ENCODE measurements at places on chromosomes 6 and 20.

DNA sequence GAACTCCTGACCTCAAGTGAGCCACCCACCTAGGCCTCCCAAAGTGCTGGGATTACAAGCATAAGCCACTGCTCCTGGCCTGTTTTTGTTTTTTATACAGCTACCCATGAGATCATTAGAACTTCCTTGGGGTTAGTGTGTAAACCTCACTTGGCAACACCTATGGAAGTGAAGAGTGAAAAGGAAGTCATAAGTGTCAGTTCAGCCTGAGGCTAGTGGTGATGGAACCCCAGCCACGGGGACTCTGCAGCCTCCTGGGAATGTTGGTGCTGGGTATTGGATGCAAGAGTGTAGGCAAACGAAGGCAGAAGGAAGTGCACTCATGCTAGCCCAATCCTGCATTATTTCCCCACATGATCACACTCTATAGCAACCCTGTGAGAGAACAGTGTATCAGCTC is 33.6 kb upstream of the FUCA2 start:
- no peak for DNase-seq

- DNase-seq, result no peak
Observed at GRCh38 chr20:5172167-5172601, 45.4 kb downstream of the CDS2 start.

GRCh38 chr6:29925727-29926412 is 16.5 kb upstream of the HLA-A start:
- DNase-seq, result peak; percentile 38

DNA sequence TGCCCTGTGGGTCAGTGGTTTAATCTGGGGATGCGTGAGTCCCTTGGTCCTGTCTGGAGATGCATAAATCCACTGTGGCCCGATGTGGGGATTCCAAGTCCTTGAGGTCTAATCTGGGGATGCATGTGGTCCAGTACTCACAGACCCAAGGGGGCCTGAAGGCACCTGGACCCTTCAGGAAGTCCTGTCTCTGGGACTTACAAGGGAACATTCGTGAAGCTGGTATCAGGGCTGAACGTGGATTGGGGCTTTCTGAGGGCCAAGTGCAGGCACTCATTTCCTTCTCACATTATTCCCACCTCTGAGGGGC is 25.2 kb upstream of the GTSF1L start:
- DNase-seq, result no peak

DNA sequence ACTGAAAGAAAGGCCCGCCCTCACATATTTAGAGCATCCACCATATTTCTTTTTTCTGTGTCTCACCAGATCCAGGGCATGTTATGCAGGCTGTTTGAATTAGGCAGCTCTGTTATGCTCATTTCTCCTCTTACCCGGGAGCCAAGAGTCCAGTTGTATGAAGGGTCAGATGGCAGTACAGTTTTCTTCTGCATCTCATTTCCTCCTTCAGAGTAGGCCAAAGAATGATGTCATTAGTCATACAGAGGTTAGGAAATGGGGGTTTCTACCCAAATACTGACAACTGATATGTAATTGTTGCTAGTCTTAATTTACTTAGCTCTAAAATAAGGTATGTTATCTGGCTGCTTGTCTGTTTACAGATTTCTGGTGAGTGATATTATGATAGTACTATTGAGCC is 130.8 kb downstream of the SOBP start:
- no peak for DNase-seq

DNA sequence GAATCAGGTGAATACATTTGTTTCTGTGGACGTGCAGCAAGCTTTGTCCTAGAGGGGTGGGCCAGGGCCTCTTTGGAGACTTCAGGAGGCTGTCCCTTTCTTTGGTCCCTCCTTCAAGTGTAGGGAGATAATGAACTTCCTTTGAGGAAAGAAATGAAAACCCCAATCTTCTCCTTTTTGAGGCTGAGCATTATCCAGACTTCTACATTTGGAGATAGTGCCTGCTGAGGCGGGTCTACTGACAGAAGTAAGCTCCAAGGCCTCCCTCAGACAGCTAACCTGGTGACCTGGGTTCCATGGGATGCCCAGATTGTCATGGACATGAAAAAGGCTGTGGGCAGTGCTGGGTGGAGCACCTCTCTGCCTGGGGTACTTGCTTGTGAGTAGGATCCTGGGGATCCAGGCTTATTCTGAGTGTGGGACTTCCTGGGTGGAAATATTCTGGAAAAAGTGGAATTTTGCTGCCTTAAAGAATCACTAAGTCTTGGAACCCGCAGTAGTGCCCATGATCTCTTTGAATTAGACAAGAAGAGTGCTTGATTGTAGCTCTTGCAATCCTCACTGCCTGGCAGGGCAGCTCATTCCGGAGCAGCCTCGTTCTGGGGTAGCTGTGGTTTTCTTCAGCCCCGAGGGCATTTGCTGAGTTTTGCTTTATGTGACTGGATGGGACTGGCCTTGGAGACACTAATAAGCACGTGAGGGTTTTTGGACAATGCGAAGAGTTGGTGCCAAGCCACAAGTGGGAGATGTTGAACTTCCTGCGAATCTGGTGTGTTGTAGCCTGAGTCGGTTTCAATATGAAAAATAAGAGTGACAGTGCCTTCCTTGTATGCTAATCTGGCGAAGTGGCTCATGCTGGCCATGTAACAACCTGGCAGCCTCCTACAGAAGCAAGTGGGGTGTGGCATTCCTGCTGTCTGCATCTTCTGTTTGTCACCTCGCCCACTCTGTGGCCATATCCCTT is 28.1 kb downstream of the SNRNP48 start:
- no peak for DNase-seq

- DNase-seq, result no peak
Observed at GRCh38 chr20:11852189-11852588, 65.5 kb upstream of the BTBD3 start.

DNA sequence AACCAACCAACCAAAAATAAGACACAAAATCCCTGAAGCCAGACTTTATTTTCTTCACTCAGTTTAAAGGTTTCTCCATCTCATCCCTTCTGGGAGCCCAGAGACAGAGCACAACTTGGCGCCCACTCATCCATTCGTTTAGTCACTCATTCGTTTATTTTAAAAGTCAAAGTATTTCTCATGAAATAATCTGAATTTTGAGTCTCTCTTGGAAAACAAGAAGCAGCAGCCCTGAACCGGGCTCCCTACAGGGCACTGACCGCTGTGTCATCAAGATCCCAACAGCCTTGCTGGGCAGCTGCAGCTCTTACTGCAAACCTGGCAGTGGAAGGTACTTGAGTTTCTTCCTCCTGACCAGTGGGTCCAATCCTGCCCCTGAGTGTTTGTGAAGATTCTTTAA is 171.6 kb downstream of the THBS2 start:
- no peak for DNase-seq

DNA sequence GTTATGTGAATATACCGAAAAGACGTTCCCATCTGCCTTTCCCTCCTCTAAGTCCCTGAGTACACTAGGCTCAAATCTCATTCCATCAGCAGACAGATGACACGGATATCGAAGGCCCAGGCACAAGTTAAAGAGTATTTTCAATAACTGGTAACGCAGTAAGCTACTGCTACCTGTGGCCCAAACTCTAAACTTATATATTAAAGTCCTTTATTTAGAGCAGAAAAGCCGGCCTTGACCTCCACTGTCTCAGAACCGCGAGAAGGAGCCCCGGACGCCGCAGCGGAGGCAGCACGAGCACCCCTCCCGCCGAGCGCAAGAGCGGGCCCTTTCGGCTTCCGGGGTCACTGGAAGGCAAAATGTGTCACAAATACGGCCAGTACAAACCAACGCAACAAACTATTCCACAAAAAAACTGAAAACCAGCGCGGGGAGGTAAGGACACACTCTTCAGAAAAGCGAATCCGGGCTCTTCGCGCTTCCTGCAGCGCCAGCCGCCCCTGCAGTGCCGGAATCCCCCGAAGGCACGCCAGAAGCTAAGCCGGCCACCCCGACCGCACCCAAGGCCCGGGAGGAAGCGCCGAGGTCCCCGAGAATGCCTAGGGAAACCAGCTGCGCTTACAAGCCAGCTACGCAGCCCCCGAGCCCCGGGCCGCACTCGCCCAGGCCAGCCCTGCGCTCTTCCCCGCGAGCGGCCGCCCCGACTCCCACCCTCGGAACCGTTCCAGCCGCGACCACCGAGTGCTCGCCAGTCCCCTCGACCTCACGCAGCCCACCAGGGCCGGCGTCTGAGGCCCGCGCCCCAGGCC is 681 bp downstream of the DIDO1 start:
- DNase-seq, result peak; percentile 60

DNA sequence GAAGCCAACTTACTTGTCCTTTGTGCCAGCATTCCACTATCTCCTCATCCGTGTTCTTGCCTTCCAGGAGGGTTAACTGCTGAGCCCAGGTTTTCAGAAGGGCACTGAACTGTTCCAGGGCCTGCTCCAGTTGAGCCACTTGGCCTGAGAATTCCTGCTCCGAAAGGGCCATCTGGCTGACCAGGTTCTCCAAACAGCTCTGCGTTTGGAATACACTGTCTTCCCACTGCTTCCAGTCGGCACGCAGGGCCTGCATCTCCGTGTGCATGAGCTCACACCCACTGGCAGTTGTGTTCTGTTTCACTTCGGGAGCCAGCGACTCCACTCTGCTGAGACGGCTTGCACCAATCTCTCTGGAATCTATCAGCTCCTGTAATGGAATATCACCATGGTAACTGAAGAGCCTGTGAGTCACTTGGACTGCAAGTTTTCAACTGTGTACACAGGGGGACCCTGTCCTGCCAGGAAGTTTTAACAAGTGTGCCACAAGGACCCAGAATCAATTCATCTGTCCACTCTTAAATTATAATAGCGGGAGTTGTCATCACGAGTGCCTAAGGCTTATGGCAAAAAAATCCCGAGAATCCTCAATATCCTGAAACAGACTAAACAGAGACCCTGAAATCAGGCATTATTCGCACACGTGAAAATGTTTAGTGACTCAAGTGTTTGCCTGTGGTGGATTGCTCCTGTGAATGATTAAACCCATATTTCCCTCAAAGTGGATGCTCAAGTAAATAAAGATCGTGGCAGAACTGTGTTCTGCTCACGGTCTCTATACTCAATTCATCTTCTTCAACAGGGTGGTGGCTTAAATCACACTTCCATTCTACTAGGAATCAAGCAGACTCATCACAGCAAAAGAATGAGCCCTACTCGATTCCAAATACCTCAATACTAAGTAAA is 255.9 kb downstream of the SYNE1 start:
- no peak for DNase-seq

DNA sequence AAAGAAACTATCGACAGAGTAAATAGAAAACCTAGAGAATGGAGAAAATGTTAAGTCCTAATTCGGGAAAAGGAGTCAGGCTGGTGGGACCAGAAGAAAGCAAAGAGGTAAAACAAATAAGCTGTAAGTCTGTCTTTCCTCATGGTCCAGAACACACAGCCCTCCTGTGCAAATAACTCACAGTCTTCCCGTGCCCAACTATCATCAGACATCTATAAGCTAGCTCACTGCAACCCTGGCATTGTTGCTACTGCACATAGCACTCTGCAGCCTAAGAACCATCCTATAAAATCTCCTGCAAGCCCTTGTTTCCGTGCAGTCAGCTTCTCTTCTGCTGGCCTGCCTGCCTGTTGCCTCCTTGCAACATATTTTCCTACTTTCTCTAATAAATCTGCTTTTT is 17.4 kb downstream of the HLA-DRA start:
- no peak for DNase-seq

GRCh38 chr6:43666196-43666920 is 21.2 kb downstream of the MRPS18A start:
- DNase-seq, result no peak

DNA sequence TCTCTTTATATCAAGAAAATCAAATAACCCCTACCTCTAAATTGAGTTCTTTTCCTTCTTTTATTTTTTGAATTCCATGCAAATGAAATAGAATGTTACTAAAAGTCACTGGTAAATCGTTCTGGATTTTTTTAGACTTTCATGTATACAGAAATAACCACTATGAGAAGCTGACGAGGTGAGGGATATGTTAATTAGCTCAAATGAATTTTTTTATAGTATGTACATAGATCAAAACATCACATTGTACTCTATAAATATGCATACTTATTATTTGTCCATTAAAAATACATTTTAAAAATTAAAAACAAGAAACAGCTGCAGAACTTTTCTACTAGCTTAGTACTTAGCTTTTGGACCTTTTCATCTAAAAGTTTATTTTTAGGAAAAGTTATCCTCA is 165.4 kb downstream of the DOK5 start:
- DNase-seq, result no peak

DNA sequence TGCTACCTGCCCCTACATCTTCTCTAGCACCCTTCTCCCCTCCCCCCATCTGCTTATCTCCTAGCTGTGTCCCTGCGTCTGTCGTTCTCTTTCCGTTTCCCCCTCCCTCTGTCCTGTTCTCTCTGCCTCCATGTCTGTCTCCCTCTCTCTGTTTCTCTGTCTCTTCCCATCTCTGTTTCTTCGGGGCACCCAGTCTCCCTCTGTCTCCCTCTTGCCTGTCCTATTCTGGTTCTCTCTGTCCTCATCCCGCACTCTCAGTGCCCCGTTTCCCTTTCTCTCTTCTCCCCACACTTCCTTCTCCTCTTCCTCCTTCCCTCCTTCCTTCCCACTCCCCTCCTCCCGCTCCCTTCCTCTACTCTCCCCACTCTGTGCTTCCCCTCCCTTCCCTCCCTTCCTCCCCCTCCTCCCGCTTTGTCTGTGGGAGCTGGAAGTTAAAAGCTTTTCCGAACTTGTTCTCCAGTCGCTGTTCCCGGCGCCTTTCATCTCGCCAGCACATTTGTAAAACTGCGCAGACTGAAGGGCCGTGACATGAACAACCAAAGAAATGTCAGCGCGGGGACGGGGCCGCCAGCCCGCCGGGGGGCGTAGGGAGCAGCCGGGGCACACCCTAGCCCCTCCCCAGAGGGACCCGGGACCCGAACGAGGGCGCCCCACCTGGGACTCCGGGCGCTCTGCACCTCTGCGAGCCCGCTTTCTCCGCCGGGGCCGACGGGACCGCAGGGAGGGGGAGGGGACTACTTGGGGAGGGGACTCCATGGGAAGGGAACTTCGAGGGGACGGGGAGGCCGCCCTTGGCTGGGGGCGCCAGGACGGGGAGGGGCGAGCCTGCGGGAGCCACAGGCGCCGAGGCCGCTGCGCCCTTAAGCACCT is 4.0 kb upstream of the CDH22 start:
- no peak for DNase-seq

- DNase-seq, result no peak
Observed at GRCh38 chr6:52543729-52544601, 32.9 kb downstream of the TRAM2 start.

DNA sequence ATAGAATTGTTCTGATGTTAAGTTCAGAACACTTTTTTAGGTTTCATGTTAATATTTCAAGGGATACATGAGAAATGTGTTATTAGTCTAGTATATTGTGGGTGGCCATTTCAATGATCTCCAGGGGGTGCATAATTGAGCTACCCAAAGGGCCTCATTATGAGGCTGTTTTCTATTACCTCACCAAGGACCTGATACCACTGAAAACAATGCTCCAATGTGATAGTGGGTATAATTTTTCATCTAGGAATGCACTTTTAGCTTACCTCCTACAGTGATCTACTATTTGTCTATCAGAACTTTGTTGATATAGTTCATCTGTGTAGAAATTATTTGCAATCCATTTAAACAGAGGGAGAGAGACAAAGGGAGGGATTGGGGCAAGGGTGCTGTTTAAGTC is 106.8 kb upstream of the HS3ST5 start:
- no peak for DNase-seq

- DNase-seq, result peak; percentile 24
Observed at GRCh38 chr20:8132484-8133309, 631 bp downstream of the PLCB1 start.

Data from stimulated activated CD4-positive, alpha-beta T cell treated with anti-CD3 and anti-CD28 coated beads, Interleukin-2, amount 100 ng/mL, for 24 hours (primary cell).